OCI-M1 (cell line): ENCODE measurements at places on chromosomes 3 and 15.

GRCh38 chr15:70935631-70936030 is 43.0 kb downstream of the LRRC49 start:
- DNase-seq: no peak

GRCh38 chr3:187112934-187113793 is 26.1 kb downstream of the RPL39L start:
- DNase-seq: peak; percentile 39

GRCh38 chr15:42233107-42233506 is 25.0 kb upstream of the VPS39 start:
- no peak for DNase-seq

GRCh38 chr3:158802409-158803268 is 785 bp downstream of the MFSD1 start:
- DNase-seq: peak; percentile 59

- no peak for DNase-seq
Observed at GRCh38 chr3:159536876-159537275, 451.8 kb upstream of the IL12A start.

DNA sequence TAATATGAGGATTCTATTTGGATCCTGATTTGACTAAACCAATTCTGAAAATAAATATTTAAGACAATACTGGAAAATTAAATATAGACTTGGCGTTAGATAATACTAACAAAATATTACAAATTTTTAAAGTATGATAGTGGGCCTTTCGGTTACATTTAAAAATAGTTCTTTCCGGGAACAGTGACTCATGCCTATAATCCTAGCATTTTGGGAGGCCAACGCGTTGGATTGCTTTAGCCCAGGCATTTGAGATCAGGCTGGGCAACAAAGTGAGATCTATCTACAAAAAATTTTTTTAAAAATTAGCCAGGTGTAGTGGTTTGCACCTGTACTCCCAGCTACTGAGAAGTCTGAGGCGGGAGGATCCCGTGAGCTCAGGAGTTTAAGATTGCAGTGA is 30.3 kb upstream of the GADL1 start:
- no peak for DNase-seq

- no peak for DNase-seq
Observed at GRCh38 chr3:52341123-52341522, 25.0 kb downstream of the DNAH1 start.

- DNase-seq: no peak
Observed at GRCh38 chr15:89967881-89968280, 33.2 kb upstream of the ZNF710 start.

DNA sequence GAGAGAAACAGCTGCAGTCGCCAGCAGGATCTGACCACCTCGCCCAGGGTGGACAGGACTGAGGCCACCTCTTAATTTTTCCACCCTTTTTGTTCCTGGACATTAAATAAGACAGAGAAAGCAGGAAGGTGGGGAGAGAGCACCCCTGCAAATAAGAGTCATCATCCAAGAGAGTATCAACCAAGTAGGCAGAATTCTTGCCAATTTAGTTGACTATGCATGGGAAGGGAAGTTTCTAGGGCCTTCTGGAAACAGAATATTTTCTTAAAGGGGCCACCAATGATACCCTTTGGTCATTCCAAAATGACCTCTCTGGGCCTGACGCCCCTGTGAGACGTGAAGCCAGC is 136.2 kb downstream of the TJP1 start:
- no peak for DNase-seq

DNA sequence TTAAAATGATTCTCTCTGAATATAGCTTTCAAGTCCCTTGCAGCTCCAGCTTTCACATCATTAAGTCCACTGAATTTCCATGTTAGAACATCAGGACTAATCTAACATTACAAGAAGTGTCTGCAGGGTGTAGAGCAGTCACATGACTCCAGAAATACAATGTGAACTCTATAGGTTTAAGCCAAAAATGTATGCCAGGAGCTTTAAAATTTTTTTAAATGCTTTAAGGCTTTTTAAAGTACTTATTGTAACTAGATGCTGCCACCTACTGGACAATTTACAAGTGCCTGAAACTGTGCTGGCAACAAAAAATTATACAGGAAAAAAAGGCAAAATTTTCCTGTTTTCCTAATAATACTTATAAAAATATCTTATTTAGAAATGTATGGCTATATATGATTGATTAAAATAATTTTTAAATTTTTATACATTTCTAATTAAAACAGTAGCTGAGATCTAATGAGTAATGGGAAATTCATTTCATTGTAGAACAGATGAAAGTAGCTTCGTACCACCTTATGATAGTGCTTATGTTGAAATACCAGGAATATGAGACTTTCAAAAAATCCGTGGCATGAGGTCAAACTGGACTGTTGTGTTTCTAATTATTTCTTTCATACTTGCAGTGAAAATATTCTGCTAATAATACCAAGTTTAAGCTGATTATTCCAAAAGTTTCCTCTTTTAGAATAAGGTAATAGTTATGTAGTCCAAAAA is 25.7 kb downstream of the FSIP1 start:
- DNase-seq: peak; percentile 87

GRCh38 chr3:122343654-122344053 is 18.6 kb downstream of the CSTA start:
- no peak for DNase-seq

DNA sequence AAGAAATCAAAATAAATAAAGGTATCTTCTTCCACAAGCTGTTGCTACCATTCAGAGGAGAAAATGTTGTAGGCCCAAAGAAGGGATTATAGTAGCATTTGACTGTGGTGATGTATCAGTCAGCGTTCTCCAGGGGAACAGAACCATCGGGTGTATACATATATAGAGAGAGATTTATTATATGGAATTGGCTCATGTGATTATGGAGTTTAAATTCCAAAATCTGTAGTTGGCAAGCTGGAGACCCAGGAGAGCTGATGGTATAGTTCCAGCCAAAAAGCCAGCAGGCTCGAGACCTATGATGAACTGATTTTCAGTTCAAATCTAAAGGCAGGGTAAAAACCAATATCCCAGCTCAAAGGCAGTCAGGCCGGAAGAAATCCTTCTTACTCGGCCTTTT is 7.4 kb upstream of the SPG21 start:
- DNase-seq: no peak

- no peak for DNase-seq
Observed at GRCh38 chr3:69219101-69219708, 96.8 kb upstream of the LMOD3 start.

DNA sequence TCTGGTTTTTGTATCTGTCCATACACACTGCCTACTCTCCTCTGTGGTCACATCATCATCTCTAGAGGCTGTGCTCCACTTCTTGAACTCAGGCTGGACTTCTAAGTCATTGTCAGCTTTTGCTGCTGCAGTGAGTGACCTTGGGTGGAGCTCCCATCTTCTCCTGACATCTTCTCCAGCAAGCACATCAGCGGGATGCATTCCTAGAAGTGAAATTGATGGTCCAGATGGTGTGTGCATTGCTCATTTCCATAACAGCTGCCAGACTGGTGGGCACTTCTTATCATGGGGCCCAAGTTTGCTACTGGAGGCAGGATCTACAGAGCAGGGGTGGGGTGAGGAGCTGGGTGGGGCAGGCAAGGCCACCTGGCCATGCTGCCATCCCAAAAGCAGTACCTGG is 109.9 kb downstream of the DNAJB8 start:
- no peak for DNase-seq

GRCh38 chr3:161781381-161781780 is 284.8 kb downstream of the OTOL1 start:
- DNase-seq: peak; percentile 54

DNA sequence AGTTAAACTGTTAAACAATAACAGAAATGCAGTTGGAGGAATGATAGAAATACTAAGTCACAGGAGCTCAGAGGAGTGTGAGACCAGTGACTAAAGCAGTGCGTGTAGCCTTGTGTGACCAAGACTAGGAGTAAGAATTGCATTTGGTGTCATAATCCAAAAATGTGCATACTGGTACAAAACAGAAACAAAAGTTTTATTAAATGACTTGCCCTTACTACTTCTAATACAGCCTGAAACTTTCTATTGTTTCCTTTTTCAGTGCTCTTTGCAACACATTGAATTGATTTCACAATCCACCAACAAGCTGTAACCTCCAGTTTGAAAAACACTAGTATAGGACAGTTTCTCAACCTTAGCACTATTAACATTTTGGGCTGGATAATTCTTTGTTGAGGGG is 17.1 kb downstream of the SNX1 start:
- DNase-seq: no peak

DNA sequence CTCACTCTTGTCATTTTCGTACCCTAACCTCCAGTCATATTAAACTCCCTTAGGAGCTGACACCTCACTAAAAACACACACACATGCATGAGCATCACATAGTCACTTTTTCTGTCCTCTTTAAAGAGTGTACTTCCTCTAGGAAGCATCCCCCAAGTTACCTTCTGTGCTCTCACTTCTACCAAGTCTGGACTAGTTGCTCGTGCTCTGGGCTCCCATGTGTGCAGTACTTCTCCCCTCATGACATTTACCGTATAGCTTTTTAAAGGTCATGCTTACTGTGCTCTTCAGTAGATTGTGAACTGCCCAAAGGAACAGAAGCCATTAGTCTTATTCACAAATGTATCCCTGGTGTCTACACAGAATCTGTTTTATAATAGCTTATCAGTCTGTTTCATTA is 42.0 kb downstream of the CRYBG3 start:
- DNase-seq: no peak

GRCh38 chr15:81530271-81530691 is 156.3 kb upstream of the TMC3 start:
- no peak for DNase-seq

DNA sequence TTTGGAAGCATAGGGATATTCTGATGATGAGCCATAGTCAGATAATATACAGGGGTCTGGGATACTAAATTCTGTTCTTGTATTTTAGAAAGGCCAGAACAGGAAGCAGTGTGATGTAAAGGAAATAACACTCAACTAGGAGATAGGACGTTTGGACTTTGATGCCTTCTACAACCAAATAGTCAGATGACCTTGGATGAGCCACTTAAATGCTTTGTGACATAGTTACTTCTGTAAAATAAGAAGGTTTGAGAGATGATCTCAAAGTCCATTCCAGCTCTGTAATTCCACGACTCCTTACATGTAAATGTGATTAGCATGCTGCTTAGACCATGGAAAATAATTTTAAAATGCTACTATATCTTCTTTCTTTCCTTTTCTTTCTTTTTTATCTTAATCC is 29.5 kb upstream of the CCDC54 start:
- peak; percentile 54 for DNase-seq

DNA sequence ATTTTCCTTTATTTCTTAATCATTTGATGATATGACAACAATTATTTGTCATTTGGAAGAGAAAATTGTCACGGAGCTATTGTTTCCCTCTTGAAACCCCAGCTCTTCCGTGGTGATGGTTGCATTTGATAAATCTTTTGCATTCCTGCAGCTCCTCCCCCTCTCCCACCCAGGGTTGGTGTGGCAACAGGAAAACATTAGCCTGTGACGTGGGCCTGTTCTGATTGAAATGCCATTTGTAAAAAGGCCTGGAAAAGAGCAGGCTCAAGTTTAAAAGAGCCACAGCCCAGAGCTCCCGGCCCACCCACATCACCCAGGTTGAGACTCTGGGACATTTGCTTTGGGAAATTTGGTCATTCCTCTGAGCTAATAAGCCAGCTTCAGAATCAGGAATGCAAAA is 282.5 kb downstream of the RPLP1 start:
- no peak for DNase-seq

DNA sequence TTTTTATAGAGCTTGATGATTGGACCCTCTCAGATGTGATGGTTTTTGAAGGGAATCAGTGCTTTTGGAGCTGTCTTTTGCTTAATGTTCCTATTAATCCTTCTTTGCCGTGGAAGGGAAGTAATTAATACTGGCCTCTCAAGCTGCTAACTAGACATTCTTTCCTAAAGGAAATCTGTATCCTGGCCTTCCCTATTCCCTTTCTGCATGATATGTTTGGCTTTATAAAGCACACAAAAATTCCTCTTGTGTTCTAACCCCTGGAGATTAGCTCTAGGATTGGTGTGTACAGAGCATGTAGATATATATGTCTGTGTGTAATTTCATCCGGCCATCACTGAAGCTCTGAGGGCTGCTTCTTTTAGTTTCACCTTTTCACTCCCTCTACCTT is 6.9 kb downstream of the ATXN7 start:
- no peak for DNase-seq
